Stimulated activated CD8-positive, alpha-beta memory T cell treated with anti-CD3 and anti-CD28 coated beads, Interleukin-2, amount 100 ng/mL, for 1 hour (primary cell): ENCODE measurements at places on chromosomes 11 and 22.

DNA sequence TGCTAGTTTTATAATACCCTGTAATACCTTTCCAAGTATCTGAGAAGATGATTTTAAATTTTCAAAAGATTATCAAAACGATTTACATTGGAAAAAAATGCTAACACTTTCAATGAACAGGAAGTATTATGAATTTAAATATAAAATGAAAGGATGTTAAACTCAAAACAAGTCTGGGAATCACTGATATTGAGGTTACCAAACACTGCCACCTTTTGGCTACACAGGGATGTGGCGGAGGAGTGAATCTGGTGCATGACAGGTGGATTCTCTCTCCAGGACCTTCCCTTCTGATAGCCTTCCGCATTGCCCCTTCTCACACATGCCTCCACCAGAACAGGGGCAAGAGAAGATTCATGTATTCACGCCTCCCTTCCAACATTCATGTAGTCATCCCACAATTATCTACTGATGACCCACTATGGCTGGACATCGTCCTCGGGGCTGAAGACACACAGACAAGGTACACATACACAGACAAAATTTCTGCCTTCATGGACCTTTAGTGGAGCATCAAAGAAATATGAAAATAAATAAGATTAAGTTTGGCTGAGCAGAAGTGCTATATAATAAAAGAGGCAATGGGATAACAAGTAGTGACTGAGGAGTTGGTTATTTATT, 34.7 kb downstream of the ATG16L2 start:
- DNase-seq = no peak

GRCh38 chr11:66361502-66361941, 10.0 kb downstream of the SLC29A2 start:
- DNase-seq = no peak

DNA sequence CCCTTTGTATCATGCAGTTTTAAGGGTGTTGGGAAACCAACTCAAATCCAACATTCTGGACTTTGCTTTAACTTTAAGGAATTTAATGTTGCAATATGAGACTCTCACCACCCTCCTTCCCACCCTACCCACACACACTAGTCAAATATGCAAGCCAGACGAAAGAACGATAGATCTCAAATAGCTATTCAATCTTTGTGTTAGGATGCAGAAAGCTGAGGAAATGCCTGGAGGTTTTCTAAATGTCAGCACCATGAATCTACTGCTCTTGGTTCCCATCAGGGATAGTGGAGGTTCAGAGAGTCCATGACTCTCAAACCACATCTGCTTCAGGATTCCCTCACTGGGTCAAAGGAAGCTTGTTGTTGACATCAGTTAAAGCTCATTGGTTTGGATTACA, 33.7 kb downstream of the EXPH5 start:
- DNase-seq = no peak

DNA sequence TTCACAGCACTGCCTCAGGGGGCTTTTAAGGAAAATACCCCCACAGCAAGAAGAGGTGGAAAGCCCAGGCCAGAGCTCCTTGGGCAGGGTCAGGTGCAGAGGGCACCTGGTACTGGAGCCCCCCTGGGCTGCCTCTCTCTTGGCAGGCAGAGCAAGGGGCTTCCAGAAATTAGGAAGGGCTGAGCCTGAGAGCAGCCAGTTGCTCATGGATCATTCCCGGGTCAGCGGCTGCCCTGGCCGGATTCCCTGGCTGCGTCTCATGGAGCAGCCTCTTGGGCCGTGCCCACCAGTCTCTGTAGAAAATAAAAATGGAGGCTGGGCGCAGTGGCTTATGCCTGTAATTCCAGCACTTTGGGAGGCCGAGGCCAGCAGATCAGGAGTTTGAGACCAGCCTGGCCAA, 10.3 kb upstream of the OMP start:
- no peak for DNase-seq

GRCh38 chr11:94129512-94130297, 1.1 kb downstream of the PANX1 start:
- no peak for DNase-seq

DNA sequence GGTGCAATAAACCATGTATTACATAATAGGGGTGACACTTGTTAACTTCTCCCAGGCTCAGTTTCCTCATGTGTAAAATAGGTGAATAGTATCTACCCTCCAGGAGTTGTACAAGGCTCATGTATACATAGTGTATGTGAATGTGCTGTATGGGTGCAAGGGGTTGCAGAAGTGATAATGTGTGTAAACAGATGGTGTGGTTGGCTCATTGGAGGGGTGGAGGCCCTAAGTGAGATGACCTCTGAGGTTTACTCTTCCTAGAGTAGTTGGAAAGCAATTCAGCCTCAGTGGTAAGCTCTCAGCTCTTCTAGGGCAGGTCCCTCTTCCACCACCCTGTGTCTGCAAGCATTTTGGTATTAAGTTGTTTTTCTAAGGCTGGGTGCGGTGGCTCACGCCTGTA, 102.4 kb downstream of the PTPRJ start:
- no peak for DNase-seq

- DNase-seq = no peak
These were observed 24.9 kb downstream of the PICALM start for GRCh38 chr11:86043765-86044503.

DNA sequence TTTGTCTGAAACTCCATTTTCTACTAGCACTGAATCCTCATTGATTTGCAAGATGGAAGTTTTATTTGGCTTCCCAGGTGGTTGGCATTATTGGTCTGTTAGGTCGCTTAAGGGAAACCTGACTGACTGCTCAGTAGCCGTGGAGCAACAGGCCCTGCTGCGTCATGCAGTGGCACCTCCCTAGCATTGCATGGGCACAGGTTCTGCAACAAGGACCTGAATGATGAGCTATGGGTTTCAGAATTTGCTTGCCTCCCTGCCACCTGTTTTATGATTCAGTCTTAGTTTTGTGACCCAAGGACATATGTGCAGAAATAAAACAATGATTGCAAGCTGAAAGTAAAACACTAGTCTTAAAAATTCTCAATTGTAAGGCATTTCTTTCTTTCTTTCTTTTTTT, 128.5 kb downstream of the SLC1A2 start:
- no peak for DNase-seq

DNA sequence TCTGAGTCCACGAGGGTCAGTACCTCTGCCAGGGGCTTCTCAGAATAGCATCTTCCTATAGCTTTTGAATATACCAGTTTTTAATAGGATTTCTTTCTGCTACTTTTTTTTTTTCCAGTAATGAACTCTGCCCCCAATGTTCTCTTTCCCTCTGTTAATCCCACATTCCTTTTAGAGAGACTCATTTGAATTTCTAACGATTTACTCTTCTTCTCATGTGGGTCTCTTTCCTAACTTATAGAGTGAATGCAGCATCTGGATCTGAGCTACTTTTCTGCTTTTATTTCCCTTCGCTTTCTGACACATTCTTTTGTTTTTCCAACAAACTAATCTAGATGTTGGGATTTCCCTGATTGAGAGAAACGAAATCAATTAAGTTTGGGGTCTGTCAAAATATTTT, 71.4 kb downstream of the INSC start:
- no peak for DNase-seq

DNA sequence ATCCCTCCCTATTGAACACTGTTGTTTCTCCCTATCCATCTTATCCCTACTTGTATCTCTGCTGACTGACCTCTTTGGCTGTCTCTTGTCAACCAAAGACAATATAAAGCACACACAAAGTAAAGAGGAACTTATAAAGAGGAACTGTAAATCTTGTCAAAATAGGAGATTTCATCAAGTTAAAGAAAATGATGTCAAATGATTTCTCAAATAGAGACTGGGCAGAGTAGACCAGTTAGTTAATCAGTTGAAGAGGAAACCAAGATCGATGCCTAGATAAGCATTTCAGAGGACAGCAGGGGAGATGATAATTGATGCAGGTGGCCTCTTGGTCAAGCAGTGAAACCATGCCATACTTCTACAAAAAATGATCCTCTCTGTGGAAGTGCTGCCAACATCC, 22.7 kb downstream of the KCNQ1OT1 start:
- DNase-seq = no peak

DNA sequence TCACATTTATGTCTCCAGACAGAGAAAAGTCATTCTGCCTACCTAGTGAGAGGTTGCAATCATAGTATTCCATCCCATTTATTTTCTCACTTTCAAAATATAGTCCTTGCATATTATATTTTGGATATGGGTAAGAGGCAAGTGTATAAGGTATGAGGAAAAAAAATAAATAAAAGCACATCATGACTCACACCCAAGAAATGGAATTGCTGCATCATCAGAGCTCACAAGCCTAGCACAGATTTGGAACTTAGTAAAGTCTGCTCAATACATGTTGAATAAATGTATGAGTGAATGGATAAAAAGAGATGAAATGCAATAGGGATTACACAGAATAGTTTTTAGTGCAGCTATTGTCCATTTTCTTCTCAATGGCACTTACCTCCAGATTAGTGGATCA, 2.5 kb upstream of the OR51G1 start:
- no peak for DNase-seq

GRCh38 chr11:64890522-64890939, 12.1 kb upstream of the EHD1 start:
- DNase-seq = no peak

DNA sequence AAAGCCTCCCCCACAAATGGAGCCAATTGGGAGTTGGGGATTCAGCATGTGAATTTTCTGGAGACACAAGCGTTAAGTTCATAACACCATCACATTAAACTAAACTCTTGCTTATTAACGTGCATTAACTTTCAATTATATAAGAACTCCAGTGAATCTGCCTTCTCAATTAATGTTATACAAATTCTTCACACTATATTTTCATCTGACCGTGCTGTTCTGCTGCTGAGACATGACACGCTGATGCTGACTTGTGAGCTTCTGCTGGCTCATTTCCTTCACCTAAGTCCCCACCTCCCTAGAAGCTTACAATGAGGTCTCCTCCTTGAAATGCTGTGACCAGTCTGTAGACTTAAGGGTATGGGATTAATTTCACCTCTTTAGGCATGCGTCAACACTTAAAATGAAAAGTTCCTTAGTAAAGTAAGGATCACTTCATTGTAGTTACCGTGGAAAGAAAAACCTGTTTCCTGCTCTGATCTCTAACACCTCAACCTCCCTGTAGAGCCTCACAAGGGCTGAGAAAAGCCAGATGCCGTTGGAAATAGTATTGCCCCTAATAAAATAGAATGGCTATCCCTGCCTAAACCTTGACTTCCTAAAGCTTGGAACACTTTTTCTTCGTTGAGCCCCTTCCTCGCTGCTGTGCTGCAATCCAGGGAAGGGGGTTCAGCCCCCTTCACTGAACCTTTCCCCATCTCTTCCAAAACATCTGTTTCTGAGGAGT, 2.2 kb downstream of the HBG2 start:
- no peak for DNase-seq

DNA sequence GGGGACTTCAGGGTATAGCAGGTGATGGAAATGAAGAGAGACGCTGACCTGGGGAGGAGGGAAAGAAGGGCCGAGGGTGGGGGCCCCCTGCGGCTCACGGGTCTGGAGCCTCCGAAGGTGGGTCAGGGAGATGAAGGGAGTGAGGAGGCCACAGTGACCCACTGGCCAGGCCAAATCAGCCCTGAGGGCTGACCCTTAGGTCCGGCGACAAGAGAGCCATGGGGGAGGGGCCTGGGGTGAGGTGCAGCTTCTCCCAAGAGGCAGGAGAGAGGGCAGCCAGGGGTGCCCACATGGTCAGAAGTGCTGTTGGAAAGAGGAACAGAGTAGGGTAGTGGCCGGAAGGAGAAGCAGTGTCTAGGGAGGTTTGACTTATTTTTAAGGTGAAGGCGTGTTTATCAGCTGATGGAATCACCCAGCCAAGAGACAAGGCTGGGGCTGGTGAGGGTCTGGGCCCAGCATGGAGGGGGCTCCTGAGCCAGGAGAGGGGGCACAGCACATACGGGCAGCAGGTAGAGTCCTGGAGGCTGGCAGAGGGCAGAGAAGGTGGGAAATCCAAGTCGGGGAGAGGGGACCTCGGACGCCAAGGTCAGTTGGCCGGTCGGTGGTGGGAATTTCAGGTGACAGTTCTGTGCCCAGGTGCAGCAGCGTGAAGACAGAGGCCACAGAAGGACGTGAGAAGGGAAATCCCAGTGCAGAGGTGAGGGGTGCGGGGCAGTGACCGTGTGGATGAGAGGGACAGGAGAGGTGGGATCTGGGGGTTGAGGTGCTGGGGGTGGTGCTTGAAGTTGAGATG, 49.0 kb downstream of the LINC01488 start:
- DNase-seq = no peak

DNA sequence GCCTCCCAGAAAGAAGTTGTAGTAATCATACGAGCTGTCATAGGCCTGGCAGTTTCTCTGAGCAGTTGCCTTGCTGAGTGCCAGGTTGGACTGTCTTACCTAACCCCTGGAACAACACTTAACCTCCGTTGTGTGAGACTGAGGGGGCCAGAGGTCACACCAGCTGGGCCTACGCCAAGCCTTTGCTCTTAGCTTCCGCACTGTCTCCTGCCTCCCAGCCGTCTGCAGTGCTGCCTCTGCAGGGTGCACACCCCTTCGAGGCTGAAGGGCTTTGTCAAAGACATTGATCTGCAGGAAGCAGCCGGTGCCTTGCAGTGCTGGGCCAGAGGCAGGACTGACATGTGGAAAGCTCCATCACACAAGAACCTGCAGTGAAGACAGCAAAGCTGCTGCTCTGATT, 16.7 kb downstream of the TAB1 start:
- DNase-seq = no peak

GRCh38 chr11:129533395-129533794, 157.7 kb downstream of the BARX2 start:
- DNase-seq = no peak

DNA sequence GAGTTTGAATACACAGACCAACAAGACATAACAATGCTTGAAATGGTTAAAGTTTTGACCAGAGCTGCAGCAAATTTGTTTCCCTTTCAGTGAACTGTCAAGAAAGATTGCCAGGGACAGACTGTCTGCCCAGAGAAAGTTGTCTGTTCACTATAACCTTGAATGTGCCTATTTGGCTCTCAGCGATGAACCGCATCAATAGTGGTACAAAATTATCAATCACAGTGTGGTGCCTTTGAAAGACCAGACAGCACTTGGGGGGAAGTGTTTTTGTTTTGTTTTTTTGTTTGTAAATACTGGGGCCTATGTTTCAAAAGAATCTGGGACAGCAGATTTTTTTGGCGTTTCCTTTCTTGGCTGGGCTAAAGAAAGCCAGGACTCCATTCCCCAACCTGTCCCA, 123.1 kb downstream of the CD44 start:
- no peak for DNase-seq

DNA sequence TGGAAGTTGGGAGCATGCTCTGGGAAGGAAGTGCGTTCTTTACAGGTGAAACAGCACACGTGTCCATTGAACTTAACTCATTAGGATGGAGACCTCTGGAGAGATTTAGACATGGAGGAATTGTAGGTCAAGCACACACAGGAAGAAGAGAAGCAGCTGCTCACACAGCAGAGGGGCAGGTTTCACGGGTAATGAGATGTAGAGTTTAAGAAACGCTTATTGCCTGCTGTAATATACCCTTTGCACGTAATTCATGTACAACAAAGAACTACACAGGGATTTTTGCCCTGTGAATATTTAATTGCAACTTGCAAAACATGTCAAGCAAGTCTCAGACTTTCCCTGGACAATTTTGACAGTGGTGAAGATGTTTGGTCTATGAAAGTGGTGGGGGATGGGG, 508.0 kb downstream of the OPCML start:
- no peak for DNase-seq

- no peak for DNase-seq
These were observed 527.1 kb upstream of the CCDC90B start for GRCh38 chr11:83813296-83813695.
